ENCODE measurements at places on chromosomes 2 and 18.

- peak; percentile 35 for DNase-seq
These were observed 96.2 kb upstream of the STK39 start for GRCh38 chr2:168343586-168343985.

GRCh38 chr2:213271947-213272346, 12.3 kb upstream of the SPAG16 start:
- no peak for DNase-seq

DNA sequence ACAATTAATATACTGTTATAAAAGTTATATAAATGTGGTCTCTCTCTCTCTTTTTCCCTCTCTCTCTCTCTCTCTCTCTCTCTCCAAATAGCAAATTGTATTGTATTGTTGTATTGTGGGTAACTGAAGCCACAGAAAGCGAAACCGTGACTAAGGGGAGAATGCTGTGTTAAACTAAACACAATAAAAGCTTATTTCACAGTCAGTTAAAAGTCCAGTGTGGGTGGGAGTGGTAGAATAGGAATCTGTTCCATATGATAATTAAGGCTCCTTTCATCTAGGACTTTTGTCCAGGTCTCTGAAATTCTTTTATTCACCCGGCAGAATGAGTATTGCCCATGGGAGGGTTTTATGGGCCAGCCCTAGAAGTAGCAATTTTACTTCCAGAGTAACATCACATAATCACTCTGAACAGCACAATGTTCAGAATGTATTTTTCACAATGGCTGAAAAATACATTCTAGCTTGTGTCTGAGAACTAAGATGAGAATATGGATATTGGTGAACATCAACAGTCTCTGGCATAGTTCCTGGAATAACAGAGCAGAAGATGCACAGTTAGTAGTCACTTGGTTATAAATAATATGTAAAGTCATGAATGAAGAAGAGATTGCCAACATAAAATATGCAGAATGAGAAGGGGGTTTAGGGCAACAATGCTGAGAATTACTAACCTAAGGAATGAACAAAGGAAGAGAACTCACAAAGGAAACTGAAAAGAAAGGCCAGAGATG, 399.1 kb downstream of the PLCL1 start:
- peak; percentile 24 for DNase-seq

DNA sequence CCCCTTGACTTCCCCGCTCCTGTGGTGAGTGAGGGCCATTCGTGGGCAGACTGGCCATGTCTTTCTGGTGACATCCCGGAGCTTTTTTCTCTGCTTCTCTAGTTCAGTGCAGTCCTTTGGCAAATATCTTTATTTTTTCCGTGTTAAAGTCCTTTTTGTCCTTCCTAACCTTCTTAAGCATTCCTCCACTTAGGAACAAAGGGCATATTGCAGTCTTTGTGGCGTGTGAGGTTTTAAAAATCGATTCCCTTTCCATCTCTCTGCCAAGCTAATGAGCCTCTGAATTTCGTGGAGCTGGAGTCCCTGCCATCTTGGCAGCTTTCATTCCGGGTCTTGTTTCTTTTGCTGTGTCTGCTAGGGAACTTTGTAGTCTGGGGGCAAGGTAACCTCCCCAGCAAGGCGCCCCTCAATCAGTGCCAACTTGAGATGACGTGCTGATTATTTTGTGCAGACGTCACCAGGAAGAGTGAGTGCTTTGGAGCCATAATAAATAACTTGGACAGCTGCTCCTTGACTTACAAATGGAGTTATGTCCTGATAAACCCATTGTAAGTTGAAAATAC, 5.1 kb downstream of the CNNM3 start:
- DNase-seq = no peak

GRCh38 chr2:193502363-193503035, 1307.8 kb upstream of the TMEFF2 start:
- DNase-seq = no peak

GRCh38 chr2:240732911-240733622, 41.4 kb downstream of the AQP12A start:
- DNase-seq = no peak

- DNase-seq = no peak
These were observed 133.9 kb downstream of the GFPT1 start for GRCh38 chr2:69253112-69253511.

DNA sequence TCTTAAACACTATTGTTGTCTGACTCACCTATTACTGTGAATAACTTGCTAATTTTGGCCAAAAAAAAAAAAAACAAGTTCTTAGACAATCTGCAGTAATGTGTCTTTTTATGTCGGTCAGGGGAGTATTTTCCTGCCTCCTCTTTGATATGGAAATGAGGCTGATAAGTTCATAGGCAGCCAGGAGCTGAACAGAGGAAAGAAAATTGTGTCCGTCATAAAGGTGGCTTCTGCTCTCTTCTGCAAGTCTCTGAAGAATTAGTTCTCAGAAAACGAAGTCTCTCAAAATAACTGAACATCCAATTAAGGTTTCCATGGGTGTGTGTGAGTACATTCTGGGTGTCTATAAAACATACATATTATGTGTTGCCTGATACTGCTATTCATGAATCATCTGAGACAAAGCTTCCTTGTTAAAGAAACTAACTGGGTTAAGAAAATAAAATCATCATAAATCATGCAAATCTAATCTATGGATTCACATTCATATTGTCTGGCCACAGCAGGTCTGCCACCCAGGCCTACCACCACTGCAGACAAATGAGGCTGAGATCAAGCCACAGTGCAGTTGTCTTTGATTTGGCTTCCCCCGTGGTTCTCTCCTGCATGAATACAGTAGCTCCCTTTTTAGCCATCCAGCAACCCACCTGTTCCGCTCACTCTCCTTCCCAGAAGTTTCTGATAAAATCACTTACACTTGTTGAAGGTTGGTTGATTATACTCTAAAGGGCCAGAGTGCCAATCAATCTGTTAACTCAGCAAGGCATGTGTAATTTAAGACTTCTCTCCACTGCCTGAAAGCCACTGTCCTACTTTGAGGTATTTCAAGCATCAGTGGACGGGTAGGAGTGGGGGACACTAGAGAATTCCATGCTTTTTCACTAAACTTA, 19.4 kb upstream of the SP5 start:
- no peak for DNase-seq

GRCh38 chr2:111252436-111252835, 131.7 kb downstream of the BCL2L11 start:
- peak; percentile 72 for DNase-seq

DNA sequence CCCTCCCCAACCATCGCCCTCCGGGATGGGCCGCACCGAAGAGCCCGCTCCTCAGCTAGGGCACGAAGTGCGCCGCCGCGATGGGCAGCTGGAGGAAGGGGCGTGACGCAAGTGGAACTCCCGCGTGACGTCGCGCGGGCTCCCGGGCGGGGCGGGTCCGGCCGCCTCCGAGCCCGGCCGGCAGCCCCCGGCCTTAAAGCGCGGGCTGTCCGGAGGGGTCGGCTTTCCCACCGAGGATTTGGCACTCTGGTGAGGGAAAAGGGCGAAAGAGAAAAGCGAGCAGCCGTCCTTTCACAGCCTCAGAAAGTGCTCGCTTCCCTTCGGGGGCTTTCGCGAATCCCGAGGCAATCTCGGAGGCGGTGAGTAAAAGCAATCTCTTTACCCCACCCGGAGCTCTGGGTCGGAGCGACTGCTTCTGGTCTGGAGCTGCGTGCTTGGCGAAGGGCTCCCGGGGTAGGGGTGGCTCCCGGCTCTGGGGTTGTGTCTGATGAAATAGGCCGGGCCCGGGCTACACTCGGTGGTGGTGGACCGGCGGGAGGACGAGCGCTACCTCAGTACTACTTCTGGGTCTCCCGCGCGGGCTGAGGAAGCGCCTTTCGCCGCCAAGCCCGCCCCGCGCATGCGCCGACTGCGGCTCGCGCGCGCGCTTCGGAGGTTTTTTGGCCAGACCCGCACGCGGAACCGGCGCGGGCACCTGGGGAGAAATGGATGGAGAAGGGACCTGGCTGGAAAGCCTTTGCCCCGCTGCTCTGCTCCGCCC, at the start of gene RBBP8:
Gene RBBP8 (plus strand): TSS at position 123 of the 760 bp plus-strand sequence. CDS start 3,524 bp downstream, outside the sequence.
- DNase-seq = peak; percentile 79

- no peak for DNase-seq
These were observed 51.5 kb downstream of the TMEM18 start for GRCh38 chr2:625415-626333.

DNA sequence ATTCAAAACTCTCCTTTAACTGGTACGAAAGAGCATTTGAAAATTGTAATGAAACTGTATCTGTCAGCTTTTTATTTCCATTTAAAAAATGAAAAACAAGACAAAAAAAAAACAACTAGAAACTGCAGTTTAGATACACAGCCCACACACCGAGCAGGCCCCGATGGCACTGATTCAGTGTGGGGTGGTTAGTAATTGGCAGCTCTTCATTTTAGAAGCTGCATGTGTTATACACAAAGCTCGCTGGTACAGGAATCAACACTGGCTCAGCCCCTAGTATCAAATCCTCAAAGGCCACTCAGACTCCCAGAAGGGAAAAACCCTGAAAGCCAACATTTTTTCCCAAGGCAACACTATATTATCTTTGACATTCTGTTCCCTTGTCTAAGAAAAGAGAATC, 30.5 kb upstream of the RMDN2 start:
- DNase-seq = no peak

- DNase-seq = no peak
These were observed 433.1 kb upstream of the MAP2 start for GRCh38 chr2:208990716-208991115.

DNA sequence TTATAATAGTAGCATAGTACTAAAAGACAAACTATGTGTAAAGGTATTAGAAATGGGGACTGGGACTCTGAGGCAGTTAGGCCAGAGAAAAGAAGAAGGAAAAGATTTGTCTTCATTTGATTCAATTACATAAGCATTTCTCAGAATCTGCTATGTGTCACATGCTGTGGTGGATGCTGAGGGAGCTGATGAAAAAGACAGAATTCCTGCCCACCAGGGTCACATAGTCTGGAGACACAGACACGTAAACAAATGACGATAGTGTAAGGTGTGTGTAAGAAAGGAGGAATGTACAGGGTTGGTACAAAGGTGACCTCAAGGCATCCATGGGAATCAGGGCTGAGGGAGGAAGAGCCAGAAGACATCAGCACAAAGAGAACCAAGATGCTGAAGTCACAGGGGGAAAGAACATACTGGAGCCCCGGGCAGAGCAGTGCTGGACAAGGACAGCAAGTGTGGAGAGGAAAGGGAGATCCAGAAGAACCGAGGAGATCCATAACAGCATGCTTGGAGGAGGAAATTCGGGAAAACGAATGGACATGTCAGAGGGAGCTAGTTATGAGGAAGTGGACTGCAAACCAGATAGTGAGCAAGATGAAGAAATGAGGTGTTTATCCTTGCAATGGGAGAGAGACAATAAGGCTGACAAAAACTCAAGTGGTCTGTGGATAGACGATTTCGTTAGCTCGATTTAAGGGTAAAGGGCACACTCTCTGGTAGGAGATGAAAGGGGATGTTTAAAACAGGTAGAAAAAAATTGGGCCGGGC, 1.2 kb upstream of the MAPRE3 start:
- no peak for DNase-seq
